Activated T-cell treated with anti-CD3 and anti-CD28 coated beads, Interleukin-2, amount 50 U/mL, for 4 hours (primary cell): ENCODE measurements at places on chromosomes 16 and 17. TPM values are rescaled to one million over a fixed set of nuclear protein-coding genes. Genes with fewer than 3 reads are reported as not detected.
A peak's percentile ranks its signal among the peaks of the same experiment; 100 is the strongest.

GRCh38 chr16:1913327-1914083 is 4.7 kb downstream of the HS3ST6 start:
- no peak for DNase-seq

DNA sequence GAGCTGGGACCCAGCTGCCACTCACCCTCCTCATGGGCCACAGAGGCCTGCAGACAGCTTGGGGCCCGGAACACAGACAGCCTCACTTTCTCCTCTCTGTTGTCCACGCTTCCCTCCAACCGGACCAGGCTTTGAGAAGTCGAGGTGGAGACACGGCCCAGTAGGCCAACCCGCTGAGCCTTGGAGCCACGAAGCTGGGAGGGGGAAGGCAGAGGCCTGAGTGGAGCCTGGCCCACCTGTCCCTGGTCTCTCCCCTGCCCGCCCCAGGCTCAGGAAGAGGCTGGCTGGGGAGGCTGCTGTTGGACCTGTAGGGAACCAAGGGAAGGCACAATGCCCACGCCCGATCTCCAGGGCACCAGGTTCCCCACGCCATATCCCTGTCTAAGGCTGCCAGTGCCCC is 48.1 kb downstream of the RMI2 start:
- DNase-seq: no peak

KCNJ16 gene
- total RNA-seq: not detected

DNA sequence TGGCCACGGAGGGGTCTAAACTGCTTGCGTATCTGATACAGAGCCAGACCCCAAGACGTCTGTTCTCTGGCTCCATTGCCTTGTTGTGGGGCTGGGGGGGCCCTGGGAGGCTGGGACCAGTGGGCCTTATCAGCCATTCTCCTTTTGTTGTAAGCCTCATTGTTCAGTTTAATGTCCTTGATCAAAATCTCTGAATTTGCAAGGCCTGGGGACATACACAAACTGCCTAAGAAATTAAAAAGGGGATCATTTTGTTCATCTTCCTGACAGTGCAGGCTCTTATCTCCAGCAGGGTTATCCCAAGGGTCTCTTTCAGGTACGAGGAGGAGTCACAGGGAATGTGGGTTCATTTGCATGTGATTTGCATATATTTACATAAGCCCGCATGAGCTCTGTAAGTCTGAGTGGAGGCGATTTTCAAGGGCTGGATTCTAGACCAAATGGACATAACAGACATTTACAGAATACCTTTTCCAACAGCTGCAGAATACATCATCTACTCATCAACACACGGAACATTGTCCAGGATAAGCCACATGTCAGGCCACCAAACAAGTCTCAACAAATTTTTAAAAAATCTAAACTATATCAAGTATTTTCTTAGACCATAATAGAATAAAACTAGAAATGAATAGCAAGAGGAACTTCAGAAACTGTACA is 269.8 kb downstream of the RBFOX1 start:
- no peak for DNase-seq

DNA sequence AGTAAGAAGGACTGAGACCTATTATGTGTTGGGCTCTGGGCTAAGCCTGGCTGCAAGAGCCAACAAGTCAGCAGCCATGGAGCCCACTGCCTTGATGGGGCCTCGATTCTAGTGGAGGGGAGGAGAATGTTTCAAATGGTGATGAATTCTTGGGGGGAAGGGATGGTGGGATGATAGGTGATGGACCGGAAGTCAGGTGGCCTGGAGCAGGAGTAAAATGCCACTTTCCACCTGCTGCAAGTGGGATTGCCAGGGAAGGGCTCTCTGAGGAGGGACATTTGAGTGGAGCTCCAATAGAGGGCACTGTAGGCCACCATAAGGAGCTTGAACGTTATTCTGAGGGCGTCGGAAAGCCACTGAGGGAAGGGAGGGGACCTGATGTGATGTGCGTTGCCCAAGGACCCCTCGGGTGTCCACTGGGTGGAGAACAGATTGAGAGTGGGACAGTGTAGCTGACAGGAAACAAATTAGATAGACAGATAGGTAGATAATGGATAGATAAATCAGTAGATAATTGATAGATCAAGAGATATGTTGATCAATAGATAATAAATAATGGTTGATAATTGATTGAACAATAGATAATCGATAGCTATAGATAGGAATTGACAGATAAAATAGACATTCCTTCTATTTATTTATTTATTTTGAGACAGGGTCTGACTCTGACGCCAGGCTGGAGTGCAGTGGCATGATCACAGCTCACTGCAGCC is 18.2 kb upstream of the NXPH3 start:
- no peak for DNase-seq

DNA sequence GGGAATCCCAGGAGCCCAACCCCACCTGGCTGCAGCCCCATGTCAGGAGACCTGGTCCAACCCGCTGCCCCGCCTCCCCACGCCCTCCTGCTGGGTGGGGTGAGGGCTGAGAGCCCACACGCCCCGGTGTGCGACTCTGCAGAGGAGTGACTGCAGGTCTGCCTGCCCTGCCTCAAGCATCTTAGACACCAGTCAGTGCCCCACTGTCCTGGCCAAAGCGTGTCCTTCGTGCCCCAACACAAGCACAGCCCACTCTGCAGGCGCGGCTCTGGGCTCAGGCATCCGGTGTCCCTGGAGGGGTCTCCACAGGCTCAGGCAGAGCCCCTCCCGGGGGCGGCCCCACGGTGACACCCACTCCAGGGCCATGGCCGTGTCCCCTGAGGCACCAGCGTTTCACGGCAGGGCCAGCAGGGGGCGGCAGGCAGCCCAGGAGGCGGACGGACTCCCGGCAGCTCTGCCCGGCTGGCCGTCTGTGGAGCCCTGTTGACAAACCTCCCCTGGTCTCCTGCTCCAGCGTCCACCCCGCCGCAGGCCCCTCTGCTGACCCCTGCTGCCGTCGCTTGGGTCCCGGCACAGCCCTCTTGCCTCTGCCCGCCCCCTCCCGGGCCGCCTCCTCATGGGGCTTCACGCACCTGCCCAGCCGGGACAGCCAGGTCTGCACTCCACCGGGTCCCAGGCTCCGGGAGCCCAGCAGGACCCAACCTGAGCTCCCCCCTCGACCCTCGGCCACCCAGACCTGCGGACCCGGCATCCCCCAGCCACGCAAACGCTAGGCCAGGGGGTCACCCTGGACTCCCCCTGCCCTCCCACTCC is 8.6 kb upstream of the UBE2I start:
- DNase-seq: peak; percentile 65

- DNase-seq: no peak
These were observed 147.6 kb upstream of the HLF start for GRCh38 chr17:55117164-55117563.

DNA sequence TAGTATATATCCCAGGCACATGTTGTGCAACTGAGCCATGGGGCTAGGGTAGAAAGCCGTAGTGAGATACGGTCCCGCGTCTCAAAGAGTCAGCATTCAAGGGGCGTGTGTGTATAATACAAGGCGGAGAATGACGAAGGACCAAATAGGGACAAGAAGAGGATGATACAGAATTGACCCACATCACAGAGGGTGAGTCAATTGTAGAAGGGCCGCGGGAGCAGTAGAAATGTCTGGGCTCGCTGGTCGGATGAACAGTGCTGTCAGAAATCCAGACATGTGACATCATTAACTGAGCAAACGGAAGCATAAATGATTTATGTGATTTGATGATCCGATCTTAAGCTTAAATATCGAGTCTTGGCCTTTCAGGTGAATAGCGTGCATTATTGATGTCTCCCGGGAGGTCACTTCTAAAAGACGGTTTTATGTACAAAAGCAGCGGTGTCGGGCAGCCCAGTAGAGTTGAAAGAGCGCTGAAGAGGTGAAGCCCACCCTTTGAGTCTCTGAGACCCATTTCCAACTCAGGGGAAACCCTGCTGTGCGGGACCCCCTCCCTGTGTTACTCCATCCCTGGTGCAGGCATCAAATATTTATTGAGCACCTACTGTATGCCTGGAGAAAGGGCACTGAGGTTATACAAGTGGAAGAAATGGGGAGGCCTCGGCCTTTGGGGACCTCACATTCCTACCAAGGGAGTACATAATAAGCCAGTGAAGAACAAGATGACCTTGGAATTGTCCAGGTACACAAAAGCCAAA is 45.1 kb downstream of the ATP2C2 start:
- DNase-seq: no peak

DNA sequence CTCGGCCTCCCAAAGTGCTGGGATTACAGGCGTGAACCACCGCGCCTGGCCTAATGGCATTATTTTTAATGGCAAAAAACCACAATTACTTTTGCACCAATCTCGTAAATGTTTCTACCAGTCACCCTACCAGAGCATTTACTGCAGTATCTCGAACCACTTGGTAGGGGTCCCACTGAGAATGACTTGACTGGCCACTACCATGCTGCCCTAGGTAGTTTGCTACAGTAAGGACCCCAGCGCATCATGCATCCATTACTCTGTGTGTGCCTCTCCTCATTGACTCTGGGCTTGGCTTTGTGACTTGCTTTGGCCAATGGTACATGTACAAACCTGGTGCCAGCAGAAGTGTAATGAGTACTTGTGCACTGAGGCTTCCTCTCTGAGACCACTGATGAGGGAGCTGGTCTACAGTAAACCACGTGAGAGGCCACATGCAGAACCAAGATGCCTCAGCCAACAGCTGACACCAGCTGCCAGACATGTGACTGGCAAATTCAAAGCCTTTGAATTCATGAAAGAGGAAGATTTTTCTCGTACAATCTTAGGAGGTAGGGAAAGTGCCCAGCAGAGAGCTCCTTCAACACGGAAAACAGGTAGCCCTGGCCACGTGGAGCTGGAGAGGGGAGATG is 421.7 kb upstream of the C16orf82 start:
- no peak for DNase-seq

HSDL1 gene
- 15.6 TPM for total RNA-seq

- no peak for DNase-seq
These were observed 561 bp upstream of the HERPUD1 start for GRCh38 chr16:56931271-56931891.

CCDC102A gene
- 6.9 TPM for total RNA-seq

HAP1 gene
- not detected for total RNA-seq
